Activated CD4-positive, alpha-beta T cell treated with anti-CD3 and anti-CD28 coated beads, Interleukin-2, amount 50 U/mL, for 4 hours (primary cell): ENCODE measurements at places on chromosomes 2 and 18.

- no peak for DNase-seq
Measured at GRCh38 chr2:143803936-143804335, 674.7 kb downstream of the ARHGAP15 start.

GRCh38 chr18:61841706-61842105 is 51.1 kb downstream of the RNF152 start:
- no peak for DNase-seq

GRCh38 chr2:54372361-54372760 is 83.8 kb upstream of the SPTBN1 start:
- DNase-seq: no peak

GRCh38 chr2:105117565-105117964 is 79.7 kb downstream of the MRPS9 start:
- DNase-seq: no peak

GRCh38 chr18:49249521-49249920 is 210.9 kb downstream of the DYM start:
- no peak for DNase-seq

DNA sequence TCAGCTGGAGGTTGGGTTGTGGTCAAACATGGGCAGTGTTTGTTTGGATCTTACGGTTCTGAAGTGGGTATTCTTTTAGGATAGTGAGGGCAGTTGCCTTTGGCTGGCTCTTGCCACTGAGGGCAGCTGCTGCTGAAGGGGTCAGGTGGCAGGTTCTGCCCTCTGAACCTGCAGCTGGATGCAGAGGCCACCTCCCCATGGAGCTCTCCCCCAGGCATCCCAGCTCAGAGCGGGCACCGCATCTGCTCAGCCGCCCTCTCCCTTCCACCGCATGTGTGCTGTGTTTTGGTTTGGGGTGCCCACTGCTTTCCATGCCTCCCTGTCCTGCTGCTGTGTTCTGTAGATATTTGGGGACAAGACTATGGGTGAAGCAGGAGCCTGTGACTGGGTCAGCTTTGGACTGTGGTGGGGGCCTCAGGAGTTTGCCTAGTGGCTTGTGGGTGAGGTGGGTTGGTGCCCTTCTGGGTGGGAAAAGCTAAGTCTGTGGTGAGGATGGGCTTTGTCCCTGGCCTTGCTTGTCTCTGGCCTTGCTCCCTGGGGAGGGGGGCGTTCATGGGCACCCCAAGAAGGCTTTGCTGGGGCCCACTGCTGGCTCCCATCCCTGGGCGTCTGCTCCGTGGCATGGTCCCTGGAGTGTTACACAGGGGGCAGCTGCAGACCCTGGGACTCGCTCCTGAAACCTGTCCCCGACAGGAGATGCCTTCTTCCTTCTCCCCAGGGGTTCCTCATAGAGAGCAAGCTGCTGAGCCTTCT is 28.5 kb downstream of the OTOF start:
- DNase-seq: no peak

- DNase-seq: no peak
Measured at GRCh38 chr2:15758848-15759247, 167.2 kb downstream of the DDX1 start.

DNA sequence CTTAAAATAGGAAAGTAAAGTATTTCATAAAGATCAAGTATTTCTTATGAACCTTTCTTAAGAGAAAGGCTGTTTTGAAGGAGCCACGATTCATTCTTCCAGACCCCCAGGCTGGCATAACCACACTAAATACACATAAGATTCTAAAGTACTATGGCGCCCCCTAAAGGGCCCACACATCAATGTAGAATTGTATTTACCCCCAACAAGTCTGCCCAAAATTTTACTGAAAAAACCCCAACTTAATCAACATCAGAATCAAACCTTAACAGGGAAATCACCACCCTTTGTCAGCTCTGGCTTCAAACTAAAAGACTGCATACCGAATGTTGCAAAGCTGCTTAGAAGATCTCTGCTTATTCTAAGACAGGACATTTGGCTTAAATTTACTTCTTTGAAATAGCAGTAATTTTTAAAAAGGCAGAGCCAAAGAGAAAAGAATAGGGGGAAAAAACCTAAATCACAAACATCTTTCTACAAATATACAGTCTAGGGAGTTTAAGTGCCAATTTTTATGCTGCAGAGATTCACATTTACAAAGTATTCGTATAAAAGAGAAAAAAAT is 20.4 kb upstream of the BCL2 start:
- DNase-seq: peak; percentile 36

DNA sequence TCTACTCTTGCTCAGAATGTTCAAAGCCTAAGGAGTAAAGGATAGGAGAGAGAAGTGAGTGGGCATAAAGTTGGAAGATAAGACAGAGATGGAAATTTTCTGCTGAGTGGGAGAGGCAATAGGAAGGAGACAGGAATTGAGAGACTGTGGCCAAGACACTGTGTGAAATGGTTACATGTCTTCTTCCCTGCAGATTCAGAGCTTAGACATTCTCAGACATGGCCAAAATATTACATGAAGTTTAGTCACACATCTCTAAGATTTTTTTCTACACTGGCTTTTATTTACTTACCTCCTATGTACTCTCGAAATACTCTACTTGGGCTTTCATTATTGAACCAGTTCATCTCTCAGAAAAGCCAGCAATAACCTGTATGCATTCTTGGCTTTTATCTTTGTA is 363.0 kb upstream of the FANCL start:
- no peak for DNase-seq

DNA sequence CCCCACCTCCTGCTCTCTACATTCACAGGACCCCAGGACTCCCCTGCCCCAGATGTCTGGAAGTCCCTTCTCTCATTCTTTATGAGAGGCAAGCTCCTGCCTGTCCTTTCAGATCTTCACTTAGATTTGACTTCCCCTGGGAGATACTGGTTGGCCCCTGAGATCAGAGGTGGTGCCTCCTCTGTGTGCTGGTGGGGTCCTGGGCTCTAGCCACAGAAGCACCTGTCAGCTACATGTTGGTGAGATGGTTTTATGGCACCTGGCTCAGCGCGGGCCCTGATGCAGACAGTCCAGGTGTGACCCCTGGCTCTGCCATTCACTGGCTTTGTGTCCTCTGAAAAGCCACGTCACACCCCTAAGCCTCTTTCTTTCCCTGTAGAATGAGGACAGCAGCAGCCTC is 369.6 kb upstream of the ID2 start:
- no peak for DNase-seq

DNA sequence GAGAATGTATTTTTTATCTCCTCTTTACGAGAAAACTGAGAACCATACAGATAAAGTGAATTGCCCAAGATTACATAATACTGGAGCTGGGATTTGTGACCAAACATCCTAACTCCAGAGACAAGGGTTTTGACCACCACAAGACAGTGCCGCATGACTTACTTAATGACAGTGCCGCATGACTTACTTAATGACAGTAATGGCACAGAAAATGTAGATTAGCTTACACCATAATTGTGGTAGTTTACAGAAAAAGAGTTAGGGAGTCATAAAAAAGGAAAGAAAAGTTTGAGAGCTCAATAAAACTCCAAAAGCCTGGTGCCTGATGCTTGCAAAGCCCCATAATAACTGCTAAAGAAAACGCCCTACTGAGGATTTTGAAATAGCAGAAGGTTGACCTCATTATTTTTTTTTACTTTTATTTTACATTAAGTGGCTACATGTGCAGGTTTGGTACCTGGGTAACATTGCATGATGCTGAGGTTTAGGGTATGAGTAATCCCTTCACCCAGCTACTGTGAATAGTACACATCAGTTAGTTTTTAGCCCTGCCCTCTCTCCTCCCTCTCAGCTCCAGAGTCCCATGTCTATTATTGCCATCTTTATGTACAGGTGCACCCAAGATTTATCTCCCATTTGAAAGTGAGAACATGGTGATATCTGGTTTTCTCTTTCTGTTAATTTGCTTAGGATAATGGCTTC is 310.0 kb upstream of the UBE2E3 start:
- no peak for DNase-seq

- DNase-seq: no peak
Measured at GRCh38 chr2:37623971-37624900, 47.2 kb downstream of the CDC42EP3 start.

DNA sequence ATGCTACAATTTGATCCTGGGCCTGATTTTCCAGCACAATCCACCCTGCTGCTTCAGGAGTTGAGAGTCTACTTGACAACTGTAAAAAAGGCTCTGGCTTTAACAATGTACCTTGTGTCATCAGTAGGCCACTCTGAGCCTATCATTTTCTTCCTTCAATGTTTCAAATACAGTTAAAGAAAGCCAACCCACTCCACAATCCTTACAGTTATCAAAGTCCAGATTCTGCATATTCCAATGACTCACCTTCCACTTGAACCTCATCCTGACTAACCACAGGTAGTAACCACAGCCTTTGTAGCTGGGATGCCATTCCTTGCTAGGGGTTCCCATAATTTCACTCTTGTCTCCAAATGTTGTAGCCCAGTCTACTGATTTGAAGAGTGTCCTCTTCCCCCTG is 35.5 kb upstream of the AQP4 start:
- DNase-seq: no peak

GRCh38 chr2:20621366-20622295 is 29.3 kb downstream of the HS1BP3 start:
- DNase-seq: no peak

DNA sequence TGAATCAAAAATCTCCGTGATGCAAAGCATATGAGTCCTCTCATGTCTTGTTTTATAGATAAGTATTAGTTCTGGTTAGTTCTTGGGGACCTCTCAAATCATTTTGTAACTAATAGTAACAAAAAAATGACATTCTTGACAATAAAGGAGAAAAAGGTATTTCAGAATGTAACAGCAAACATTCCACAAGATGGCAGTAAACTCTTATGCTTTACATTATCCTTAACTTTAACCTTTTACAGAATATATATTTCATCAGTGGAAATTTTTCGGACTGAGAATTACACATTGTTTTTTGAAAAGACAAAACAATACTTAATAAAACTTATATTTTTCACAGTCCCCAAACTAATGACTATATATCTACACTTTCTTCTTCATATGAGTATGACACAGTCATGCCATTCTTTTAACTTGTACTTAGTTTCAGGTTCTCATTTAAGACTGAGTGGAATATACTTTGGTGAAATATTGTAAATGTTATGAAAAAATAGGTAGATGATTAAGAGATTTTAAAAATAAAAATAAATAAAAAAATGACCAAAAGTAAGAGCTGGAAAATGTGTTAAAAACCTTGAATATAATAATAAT is 142.9 kb upstream of the NXPH2 start:
- DNase-seq: no peak

DNA sequence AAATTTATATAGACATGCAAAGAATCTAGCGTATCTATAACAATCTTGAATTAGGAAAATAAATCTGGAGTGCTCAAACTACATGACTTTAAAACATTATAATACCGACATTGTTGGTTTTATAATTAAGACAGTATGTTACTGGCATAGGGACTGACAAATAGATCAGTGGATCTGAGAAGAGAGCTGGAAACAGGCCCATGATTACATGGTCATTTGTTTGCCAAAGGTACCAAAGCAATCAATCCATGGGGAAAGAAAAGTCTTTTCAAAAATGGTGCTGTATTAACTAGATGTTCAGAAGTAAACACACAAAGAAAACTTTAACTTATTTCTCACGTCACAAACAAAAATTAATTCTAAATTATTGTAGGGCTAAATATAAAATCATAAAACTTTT is 124.2 kb downstream of the BCL2L11 start:
- no peak for DNase-seq

- no peak for DNase-seq
Measured at GRCh38 chr2:212908682-212909435, 242.6 kb downstream of the IKZF2 start.

- no peak for DNase-seq
Measured at GRCh38 chr2:110840508-110840907, 108.1 kb downstream of the ACOXL start.

DNA sequence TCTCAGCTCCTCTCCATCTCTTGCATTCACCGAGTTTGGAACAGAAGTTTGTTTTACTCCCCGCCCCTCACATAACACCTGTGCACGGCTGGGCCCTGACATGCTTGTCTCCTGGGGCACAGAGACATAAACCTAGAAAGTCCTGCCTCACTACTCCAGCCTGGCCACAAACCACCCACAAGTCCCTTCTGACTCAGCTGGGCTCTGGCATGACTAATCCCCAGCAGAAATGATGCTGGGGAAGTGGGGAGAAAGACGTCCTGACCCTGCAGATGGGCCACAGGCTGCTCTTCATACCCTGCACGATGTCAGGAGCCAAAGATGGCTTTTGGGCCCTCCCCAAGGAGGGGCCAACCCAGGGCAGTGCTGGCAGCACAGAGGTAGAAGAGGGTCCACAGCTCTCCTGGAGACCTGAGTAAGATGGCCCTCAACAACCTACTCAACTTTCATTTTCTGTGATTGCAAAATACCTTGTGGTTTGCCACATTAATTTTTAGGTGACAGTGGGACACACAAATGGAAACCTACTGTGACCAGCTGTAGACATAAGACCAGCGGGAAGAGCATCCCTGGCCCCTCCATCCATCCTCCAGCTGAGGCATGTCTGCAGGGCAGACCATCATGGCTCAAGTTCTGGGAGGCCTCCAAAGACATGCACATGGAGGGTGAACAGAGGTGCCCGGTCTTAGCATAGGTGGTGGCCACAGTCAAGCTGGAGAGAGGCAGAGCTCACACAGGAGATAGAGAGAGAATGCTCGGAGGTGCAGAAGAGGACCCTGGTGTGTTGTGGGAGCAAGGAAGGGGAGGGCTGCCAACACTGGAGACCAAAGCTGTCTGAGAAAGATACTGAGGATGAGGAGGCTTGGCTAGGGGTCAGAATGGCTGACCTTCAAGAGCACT is 40.0 kb downstream of the DNMT3A start:
- DNase-seq: peak; percentile 55

GRCh38 chr2:118848381-118849225 is 1.2 kb upstream of the EN1 start:
- no peak for DNase-seq

- no peak for DNase-seq
Measured at GRCh38 chr2:108413711-108414095, 35.3 kb upstream of the GCC2 start.

GRCh38 chr2:44087714-44088092 is 81.0 kb upstream of the PPM1B start:
- DNase-seq: no peak

GRCh38 chr18:45167631-45168280 is 447.5 kb upstream of the SLC14A2 start:
- DNase-seq: no peak

- no peak for DNase-seq
Measured at GRCh38 chr2:11505652-11506610, 27.9 kb upstream of the GREB1 start.

DNA sequence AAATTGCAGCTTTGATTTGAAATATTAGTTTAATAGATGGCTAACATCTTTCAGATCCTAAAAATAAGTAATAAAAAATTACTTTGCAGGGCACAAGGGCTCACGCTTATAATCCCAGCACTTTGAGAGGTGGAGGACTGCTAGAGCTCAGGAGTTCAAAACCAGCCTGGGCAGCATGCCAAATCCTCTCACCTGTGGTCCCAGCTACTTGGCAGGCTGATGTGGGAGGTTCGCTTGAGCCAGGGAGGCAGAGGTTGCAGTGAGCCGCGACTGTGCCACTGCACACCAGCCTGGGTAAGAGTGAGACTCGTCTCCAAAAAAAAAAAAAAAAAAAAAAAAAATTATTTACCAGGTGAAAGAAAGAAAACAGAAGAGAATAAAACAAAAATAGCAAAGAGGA is 449.8 kb downstream of the NRXN1 start:
- no peak for DNase-seq

- no peak for DNase-seq
Measured at GRCh38 chr2:242075168-242075567, 205.6 kb downstream of the RTP5 start.
